ENCODE measurements at places on chromosomes 1 and 21.

GRCh38 chr1:226444901-226445300 is 37.0 kb upstream of the PARP1 start:
- no peak for DNase-seq

GRCh38 chr1:160107512-160107911 is 8.0 kb upstream of the ATP1A2 start:
- no peak for DNase-seq

DNA sequence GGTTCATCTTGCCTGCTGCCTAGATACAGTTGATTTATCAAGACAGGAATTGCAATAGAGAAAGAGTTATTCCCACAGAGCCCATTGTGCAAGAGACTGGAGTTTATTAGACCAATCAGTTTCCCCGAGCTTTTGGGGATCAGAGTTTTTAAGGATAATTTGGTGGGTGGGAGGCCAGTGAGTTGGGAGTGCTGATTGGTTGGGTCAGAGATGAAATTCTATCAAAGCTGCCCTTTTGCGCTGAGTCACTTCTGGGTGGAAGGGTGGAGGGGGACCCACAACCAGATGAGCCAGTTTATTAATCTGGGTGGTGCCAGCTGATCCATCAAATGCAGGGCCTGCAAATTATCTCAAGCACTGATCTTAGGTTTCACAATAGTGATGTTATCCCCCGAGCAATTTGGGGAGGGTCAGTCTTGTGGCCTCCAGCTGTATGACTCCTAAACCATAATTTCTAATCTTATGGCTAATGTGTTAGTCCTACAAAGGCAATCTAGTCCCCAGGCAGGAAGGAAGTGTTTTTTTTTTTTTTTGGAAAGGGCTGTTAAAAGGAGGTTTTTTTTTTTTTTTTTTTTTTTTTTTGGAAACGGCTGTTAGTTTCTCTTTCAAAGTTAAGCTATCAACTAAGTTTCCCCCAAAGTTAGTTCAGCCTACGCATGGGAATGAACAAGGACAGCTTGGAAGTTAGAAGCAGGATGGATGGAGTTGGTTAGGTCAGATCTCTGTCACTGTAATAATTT is 7.4 kb downstream of the SLC16A4 start:
- peak; percentile 27 for DNase-seq

DNA sequence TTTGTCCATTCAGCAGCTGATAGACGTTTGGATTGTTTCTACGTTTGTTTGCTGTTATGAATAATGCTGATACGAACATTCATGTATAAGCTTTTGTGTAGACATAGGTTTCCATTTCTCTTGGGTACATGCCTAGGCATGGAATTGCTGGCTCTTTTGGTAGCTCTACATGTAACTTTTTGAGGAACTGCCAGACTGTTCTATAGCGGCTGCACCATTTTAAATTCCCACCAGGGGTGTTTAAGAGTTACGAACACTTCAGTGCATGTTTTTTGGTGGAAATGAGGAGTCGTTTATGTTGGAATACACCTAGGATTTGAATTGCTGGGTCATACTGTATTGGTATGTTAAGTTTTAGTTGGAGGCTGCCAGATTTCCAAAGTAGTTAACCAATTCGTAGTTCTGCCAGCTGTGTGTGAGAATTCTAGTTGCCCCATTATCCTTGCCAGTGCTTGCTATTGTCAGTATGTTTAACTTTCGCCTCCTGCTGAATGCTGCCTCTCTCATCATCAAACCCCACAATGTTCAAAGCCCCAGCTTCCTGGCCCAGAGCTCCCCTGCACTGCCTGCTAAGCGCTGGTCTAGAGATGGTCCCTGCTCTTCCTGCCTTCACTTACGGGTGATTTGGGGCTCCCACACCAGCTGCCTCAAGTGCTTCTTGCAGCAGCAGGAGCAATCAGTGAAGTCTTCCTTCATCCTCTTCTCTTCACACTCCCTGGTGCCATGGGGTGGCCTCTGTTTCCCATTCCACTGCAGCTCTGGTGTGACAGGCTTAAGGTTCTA is 81.0 kb downstream of the MAN1C1 start:
- DNase-seq, result peak; percentile 10

GRCh38 chr21:15679630-15680029 is 50.2 kb upstream of the USP25 start:
- no peak for DNase-seq

- DNase-seq, result no peak
Measured at GRCh38 chr21:42679319-42680057, 26.1 kb downstream of the PDE9A start.

- no peak for DNase-seq
Measured at GRCh38 chr1:220915117-220915440, 35.8 kb downstream of the HLX start.

DNA sequence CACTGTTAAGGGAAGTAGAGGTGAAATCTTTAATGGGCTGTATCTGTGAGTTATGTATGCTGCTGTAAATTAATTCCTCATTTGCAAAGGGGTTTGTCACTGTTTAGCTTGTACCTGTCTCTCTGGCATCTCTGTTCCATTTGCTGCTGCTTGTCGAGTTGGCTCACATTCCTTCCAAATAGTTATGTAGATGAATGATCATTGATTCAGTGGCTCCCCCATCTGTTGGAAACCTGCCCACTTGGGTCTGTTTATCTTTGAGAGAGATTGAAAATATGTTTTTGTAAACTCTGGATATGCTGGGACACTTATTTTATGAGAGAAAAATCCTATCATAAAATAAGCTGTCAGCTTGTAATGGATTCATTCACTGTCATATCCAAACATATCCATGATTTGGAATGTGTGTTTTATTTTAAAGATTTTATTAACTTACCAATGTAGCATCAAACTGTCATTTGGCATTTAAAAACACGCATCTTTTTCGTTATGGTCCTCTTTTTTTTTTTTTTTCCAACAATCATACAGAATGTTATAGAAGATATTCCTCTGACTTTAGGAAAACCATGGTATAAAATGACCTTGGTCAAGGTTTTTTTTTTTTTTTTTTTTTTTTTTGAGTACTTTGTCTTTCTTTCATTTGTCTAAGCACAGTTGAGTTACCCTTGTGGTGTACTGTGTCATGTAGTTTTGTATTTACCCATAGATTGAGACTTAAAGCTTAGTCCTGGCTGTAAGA is 3.5 kb downstream of the RYR2 start:
- no peak for DNase-seq

GRCh38 chr1:212230329-212230728 is 54.9 kb upstream of the PPP2R5A start:
- no peak for DNase-seq

GRCh38 chr1:42368096-42368795 is 12.3 kb upstream of the RIMKLA start:
- DNase-seq, result no peak

DNA sequence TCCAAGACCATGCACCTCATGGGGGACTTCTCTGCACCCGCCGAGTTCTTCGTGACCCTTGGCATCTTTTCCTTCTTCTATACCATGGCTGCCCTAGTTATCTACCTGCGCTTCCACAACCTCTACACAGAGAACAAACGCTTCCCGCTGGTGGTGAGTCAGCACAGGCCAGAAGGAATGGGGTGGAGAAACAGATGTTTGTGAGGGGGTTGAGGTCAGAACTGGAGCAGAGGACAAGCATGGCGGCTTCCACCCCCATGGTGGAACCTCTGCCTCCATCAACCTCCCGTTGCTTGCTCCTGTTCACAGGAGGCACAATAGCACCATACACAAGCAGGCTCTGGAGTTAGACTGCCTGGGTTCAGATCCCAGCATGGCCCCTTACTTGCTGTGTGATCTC is 6.9 kb upstream of the ATXN7L2 start:
- DNase-seq, result no peak

GRCh38 chr1:65425697-65426096 is 5.2 kb downstream of the LEPR start:
- DNase-seq, result no peak

DNA sequence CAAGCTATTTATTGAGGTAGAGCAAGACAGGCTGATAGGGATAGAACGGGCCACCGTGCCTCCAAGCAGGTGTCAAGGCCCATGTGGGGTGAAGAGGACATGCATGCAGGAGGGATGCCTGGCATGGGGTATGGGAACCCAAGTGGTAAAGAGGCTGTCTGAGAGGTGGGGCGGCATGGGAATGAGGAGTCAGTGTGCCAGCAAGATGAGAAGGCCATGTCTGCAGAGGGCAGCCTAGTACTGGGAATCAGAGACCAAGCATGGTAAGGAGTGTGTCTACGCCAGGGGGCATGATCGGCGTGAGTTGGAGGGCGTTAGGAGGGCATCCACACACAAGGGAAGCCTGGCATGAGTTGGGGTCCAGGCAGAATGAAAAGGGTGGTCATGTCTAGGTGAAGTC is 303.7 kb upstream of the PLD5 start:
- DNase-seq, result no peak

DNA sequence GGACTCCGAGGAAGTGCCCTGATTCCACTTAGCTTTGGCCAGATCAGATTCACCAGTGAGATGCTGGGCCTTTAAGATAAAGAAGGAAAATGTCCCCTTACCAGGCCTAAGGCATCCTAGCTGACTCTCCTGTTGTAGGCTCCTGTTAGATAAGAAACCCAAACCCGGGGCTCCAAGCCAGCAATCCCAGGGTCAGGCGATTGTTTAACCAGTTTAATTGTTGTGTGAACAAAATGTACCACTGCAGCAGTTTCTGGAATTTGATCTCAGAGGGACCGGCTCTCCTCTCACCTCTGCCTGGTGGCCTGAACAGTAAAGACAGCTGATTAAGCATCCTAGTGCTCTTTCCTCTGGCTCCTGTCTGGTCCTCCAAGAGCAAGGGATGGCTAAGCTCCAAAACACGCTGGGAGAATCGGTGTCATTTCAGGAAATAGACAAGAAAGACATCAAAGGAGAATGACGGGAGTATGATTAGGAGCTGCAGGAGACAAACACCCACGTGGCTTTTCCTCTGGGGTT is 9.3 kb upstream of the KLHDC8A start:
- no peak for DNase-seq

- DNase-seq, result peak; percentile 50
Measured at GRCh38 chr1:35864813-35865212, 18.2 kb upstream of the AGO1 start.

GRCh38 chr1:32925403-32926162 is 24.4 kb upstream of the TMEM54 start:
- DNase-seq, result no peak

- DNase-seq, result no peak
Measured at GRCh38 chr1:27521861-27522431, 32.0 kb upstream of the WASF2 start.

DNA sequence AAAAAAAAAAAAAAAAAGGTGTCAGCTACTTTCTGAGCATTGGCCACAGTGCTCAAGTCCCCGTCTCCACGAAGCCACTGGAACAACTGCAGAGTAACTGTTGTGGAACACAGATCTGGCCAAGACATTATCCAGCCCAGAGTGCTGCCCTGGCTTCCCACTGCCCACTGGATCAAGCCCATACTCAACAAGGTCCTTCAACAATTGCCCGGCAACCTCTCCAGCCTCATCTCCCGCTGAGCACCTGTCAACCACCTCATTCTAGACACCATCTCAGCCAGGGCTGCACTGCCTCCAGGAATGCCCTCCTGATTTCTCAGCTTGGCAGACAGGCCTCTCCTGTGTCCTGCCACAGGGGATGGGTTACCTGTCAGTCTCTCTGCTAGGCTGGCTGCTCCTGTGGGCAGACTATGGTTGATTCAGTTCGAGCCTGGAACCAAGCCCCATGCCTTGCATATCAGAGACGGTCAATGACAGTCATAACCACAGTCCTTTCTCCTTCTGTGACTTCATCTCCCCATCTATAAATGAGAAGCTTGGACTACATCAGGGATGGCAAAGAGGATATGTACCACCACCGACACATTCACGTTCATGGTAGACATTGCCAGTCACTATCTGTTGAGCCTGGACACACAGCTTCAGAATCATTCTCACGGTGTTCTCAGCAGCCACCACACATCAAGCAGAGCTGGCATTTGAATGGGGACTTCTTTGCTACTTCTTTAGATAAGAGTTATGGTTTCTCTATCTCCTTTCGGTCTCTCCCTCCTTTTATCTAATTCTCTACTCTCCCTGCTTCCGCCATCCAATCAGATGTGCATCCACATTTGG is 76.9 kb downstream of the MRPL37 start:
- no peak for DNase-seq

GRCh38 chr1:204530932-204531331 is 14.7 kb downstream of the MDM4 start:
- DNase-seq, result peak; percentile 86

DNA sequence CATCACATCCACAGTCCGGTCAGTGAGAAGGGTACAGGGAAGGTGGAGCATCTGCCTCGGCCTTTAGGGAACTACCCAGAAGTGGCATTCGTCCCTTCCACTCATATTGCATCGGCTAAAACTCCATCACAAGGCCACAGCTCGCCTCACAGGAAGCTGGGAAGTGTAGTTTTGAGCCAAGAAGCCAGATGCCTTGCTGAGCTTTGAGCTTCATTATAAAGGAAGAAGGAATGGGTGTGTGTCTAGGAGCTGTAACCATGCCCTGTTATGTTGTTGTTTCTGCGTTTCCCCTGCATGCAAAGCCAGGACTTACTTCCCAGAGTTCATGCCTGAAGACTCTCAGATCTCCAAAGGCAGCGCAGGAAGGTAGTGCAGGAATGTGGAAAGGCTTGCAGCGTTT is 61.1 kb downstream of the OPTC start:
- DNase-seq, result no peak

GRCh38 chr21:29818383-29818921 is 121.3 kb downstream of the GRIK1 start:
- DNase-seq, result no peak

DNA sequence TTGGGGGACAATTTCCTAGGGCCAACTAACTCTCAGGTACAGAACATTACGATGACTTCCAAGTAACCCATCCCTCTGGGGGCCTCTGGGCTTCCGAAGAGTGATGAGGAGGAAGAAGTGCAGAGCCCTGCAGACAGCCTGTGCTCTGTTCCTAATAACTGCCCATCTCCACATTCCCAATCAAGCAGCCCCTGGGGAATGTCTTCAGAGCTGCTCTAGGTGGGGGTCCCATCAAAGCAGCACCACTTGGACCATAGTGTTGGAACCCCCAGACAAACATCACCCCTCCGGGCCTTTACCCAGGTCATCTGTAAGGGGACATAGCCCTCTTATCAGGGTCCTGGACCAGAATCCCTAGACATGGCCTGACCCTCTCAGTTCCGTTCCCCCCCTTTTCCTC is 357.3 kb downstream of the NPHP4 start:
- no peak for DNase-seq

Measured in MV-4-11 (cell line).